NCI-H2081 (cell line): ENCODE measurements at places on chromosomes 3 and 15.

DNA sequence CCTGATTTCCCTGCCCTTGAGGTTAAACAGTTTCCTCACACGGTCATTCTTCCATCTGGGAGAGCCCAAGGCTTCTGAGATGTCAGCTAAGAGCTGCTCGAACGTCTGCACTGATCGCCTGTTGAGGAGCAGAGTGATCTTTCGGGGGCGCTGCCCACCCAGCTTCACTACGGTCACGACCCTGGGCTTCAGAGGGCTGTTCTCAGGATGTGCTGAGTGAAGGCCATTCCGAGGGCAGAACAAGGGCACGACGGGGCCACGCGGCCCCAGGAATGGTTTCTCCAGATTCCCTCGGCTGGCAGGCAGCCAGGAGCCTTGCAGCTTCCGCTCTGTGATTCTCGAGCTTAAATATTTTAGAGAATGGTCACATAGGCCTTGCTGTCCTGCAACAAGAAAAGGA is 25.7 kb downstream of the DCLK3 start:
- DNase-seq, result no peak

- DNase-seq, result no peak
Observed at GRCh38 chr3:190825386-190826016, 37.0 kb downstream of the GMNC start.

- DNase-seq, result no peak
Observed at GRCh38 chr15:47486040-47486439, 231.3 kb upstream of the SEMA6D start.

DNA sequence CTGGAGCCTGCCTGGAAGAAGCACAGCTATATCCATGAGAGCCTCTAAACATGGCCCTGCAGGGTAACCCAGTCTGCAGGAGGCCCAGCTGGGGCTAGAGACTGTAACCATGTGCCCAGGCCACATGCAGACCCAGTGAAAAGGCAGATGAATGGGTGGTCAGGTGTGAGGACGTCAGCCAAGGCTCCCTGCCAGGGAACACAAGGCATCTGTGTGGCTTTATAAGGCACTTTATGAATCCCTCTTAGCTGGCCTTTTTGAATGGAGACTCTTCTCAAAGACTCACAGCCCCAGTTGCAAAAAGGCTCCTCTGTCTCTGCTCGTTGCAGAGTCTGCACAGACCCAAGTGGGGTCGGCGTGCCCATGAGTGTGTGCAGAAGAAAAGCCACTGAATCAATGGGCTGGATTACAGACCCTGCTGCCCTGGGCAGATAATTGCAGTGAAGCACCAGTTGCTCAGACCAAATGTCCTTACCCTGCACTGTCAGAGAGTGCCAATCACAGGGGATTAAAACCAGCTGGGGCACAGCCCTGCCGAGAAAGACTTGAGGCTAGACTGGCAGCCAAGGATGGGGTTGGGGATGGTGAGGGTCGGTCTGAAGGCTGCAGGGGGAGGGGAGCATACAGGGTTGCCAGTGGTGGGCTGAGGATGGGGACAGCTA is 154.2 kb downstream of the RAB11A start:
- peak; percentile 93 for DNase-seq

- no peak for DNase-seq
Observed at GRCh38 chr15:23081271-23081670, 41.9 kb upstream of the TUBGCP5 start.

GRCh38 chr3:73056014-73056844 is 5.2 kb upstream of the EBLN2 start:
- DNase-seq, result no peak

DNA sequence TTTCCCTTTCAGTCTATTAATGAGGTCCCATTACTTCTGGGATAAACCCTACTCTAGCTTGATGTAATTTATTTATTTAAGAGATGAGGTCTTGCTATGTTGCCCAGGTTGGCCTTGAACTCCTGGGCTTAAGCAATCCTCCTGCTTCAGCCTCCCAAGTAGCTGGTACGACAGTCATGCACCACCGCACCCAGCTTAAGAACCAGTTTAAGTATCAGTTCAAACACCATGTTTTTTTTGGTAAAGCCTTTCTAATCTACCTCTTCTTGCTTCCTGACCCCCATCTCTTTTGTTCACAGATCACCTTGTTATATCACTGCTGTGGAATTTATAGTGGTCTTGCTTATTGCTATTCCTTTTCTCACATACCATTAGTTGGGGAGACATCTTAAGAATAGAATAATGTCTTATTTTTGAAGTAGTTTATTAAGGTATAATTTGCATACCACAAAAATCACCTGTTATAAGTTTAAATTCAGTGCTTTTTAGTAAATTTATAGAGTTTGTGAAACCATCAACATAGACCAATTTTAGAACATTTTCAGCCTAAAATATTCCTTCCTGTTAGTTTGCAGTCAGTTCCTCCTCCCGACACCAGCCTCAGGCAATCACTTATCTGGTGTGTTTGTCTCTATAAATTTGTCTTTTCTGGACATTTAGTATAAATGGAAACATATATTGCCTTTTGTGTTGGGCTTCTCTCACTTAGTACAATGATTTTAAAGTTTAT is 257.9 kb downstream of the PDCD6IP start:
- DNase-seq, result no peak

DNA sequence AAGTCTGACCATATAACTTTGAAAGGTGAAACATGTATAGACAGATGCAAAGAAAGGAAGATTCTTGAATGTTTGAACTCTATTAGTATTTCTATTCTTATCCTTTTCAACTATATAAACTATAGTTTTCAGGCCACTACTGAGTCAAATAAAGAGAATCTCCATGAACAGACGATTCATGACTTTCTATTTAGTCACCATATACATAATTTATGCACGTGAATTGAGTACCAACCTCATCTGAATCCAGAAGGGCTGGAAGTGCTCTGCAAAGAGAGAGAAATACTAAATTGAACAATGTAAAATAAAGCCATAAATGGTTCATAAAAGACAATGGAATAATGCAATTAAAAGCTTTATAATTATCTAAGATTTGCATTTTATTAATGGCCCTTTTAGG is 9.5 kb upstream of the VPS39 start:
- DNase-seq, result no peak

DNA sequence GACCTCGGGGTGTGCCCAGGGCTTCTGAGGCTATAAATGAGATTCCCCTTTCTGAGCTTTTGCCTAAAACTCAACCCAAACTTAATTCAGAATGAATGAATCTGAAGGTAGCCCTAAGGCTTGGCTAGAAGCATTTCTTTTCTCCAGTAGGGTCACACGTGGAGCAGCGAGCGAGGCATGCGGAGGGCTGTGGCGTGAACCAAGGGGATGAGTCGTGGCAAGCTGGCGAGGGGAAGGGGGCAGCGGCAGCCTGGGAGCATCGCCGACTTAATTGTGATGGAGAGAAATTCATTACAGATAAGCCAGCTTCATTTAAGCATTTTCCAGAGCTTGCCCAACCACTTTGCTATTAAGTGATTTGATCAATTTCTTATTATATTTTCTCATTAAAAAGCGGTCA is 79.9 kb downstream of the CHSY1 start:
- no peak for DNase-seq

- no peak for DNase-seq
Observed at GRCh38 chr3:194739498-194740284, 54.0 kb downstream of the FAM43A start.

- no peak for DNase-seq
Observed at GRCh38 chr3:23931597-23931996, 13.5 kb upstream of the NR1D2 start.

DNA sequence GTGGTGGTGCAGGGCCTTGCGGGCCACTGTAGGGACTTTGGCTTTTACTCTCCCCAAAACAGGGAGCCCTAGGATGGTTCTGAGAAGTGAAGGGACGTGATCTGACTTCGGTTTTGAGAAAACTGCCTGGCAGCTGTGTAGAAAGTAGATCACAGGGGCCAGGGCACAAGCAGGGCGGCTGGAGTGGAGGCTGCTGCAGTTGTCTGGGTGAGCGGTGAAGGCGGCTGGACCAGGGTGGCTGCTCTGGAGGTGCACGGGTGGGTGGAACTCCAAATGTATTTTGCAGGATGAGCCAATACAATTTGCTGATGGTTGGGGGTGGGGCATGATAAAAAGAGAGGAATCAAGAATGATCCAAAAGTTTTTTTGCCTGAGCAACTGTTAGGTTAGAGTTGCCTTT is 29.8 kb upstream of the TRH start:
- DNase-seq, result no peak

- no peak for DNase-seq
Observed at GRCh38 chr3:172239218-172239790, 199.9 kb downstream of the FNDC3B start.

GRCh38 chr15:65996901-65997300 is 127.6 kb downstream of the RAB11A start:
- no peak for DNase-seq

DNA sequence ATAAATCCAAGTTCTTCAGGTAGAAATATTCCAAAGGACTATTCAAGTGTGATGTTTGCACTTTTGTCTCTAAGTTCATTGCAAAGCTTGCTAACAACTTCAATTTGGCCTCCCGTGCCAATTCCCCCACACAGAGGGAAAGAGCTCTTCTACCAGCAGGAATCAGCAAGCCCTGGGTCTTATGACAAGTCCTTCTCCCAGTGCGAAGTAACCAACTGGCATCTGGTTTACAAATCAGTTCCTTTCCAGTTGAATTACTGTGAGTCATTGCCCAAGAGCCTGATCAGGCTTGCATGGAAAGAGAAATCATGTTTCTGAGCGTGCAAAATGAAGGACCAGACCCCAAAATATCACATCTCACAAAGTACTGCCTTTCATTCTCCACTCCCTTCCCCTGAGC is 62.7 kb upstream of the SLCO3A1 start:
- DNase-seq, result no peak

- no peak for DNase-seq
Observed at GRCh38 chr3:25683882-25684281, 19.2 kb upstream of the TOP2B start.

- DNase-seq, result no peak
Observed at GRCh38 chr15:92097474-92098178, 244.1 kb downstream of the SLCO3A1 start.

GRCh38 chr15:42206406-42206805 is 1.7 kb downstream of the VPS39 start:
- DNase-seq, result no peak

- peak; percentile 70 for DNase-seq
Observed at GRCh38 chr3:116155841-116156240, 289.4 kb downstream of the LSAMP start.

GRCh38 chr15:34729886-34730285 is 24.9 kb downstream of the GJD2 start:
- no peak for DNase-seq

GRCh38 chr3:80535286-80535685 is 767.5 kb upstream of the ROBO1 start:
- no peak for DNase-seq

GRCh38 chr15:71743861-71744382 is 66.4 kb upstream of the NR2E3 start:
- peak; percentile 30 for DNase-seq

GRCh38 chr15:96818861-96819260 is 488.4 kb downstream of the NR2F2 start:
- DNase-seq, result no peak

- no peak for DNase-seq
Observed at GRCh38 chr3:128992926-128993460, 883 bp downstream of the CFAP92 start.

DNA sequence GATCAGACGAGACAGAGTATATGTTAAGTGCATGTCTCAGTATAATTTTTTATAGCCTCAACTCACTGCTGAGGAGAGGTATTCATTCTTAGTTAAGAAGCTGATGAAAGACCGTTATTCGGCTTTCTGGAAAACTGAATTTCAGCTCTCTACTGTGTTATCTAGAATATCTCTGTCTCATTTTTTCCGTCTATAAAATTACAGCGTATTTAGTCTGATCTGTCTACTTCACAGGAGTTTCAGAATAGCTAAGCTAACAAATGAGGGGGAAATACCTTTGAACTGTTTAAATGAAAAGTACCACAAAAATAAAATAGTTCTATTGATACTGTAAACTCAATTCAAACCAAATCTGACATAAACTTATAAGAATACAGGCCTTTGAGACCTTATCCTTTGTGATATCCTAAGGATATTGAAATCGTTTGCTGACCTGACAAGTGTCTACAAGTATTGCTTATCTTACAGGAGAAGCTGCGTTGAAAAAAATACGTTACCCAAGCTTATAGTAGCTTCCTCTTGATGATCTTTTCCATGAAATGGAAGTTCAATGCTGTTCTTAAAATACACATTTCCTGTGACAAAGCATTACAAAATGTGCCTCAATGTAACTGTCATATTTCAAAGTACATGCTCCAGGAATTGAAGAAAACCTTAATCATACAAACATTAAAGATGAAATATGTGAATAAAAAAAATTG is 104.6 kb downstream of the IL1RAP start:
- DNase-seq, result no peak

- DNase-seq, result no peak
Observed at GRCh38 chr3:128413003-128413370, 53.7 kb downstream of the DNAJB8 start.

- DNase-seq, result no peak
Observed at GRCh38 chr3:82080261-82080660, 318.8 kb upstream of the GBE1 start.

DNA sequence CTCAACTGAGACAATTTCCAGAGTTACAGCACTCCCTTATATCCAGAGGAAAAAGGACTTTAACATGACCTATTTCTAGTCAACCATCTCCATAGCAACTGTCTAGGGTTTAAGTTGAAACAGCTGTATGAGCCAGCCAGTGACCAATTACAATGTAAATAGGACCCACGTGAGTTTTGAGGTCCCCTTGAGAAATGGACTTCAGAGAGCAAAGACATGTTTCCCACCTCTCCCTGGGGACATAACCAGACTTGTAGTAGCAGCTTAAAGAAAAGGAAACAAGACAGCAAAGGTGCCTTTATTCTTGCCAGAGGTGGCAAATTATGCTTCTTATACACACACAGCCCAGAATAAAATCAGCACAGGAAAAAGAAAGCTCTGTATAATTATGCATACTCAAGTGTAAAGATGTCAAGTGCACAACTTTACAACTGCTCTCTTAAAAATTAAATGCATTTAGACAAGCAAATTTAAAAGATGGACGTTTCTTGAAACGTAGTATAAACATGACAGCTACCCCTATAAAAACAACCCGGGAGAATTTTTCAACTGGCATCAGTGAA is 40.2 kb downstream of the SUMF1 start:
- DNase-seq, result no peak

DNA sequence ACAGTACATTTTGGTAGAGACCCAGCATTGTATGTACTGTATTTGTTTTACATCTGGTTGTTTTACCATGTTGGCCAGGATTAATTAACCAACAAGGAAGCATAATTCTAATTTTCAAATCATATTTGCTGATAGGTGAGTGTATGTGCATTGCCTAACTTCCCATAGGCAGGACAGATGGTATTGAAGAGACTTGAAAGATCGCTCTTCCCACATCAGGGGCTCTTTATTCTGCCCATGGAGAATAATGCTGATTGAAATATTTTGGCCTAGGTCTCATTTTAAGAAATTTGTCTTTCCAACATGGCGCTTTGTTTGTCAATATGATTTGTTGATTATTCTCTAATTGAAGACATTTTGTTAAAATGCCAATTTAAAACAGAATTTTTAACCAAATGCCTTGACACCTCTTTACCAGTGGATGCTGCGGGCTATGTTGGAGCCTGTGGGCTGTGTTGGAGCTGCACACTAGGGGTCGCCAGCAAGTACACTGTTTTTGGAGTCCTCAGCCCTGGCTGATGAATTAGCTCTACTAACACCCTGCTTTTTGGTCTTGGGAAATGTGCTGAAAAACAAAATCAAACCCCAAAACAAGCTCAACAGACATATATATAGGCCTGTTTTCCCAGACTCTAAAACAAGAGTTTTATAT is 5.3 kb downstream of the P2RY12 start:
- no peak for DNase-seq

GRCh38 chr3:151384741-151385174 is at the start of gene P2RY12:
Gene P2RY12 (minus strand): TSS chr3:151384753. CDS start chr3:151338845, 45,908 bp downstream.
- DNase-seq, result no peak
